Skeletal muscle cell (primary cell): ENCODE measurements at places on chromosomes 2 and 18.

- DNase-seq: no peak
These were observed 19.3 kb downstream of the GALNT13 start for GRCh38 chr2:153891051-153891450.

GRCh38 chr2:128016620-128017019 lies 11.2 kb downstream of the SAP130 start:
- no peak for DNase-seq

- DNase-seq: no peak
These were observed 361.2 kb downstream of the RND3 start for GRCh38 chr2:150126143-150126740.

GRCh38 chr2:7027411-7027810 lies 110.2 kb downstream of the RNF144A start:
- no peak for DNase-seq

GRCh38 chr2:219073413-219074129 lies 12.8 kb upstream of the IHH start:
- DNase-seq: peak; percentile 25

DNA sequence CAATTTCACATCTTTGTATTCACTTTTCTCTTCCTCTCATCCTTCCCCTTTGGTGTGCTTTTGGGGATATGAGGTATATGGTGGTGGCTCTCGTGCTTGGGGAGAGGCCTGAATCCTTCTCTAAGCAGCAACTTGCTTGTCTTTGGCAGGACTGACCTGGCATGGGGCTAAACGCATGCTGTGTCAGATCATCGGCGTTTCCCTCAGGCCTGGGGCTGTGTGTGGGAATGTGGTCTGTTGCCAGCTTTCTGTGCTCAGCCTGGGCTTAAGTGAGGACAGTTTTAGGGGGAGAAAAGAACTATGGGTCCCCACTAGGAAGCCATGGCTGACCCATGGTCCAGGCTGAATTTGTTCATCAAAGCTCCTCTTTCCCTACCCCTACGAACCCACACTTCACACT lies 60.7 kb downstream of the TET3 start:
- peak; percentile 26 for DNase-seq

DNA sequence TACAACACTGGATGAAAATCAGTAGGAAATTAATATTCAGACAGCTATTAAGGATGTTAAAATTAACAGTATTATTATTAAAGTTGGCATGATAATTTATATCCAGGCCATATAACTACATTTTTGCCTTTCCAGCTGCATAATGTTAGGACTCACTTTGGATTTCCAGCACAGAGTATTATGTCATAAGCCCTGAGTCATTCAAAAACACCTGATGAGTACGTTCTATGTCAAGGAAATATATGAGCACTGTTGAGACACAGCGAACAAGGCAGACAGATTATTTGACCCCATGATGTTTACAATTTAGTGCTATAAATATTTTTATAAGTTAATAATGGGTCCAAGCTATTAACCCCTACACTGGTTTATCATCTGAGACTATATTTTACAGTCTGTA lies 59.8 kb upstream of the RIT2 start:
- no peak for DNase-seq

GRCh38 chr18:62988471-62988870 lies 273.1 kb downstream of the PHLPP1 start:
- DNase-seq: no peak

DNA sequence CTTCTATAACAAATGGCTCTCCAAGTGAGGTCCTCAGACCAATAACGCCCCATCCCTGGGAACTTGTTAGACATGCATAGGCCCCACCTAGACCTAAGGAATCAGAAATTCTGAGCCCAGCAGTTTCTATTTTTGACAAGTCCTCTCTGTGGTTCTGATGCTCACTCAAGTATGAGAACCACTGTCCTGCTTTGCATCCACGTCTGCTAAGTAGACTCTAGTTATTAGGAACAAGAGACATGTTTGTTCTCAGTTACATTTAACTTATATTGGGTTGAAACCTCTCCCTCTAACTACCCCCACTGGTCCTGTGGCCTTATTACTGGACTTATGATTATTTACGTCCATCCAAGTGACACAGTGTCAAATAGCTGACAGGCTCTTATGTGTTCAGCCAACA lies 70.3 kb downstream of the TMEM17 start:
- DNase-seq: no peak
